MV-4-11 (cell line): ENCODE measurements at places on chromosomes 6 and 20.

DNA sequence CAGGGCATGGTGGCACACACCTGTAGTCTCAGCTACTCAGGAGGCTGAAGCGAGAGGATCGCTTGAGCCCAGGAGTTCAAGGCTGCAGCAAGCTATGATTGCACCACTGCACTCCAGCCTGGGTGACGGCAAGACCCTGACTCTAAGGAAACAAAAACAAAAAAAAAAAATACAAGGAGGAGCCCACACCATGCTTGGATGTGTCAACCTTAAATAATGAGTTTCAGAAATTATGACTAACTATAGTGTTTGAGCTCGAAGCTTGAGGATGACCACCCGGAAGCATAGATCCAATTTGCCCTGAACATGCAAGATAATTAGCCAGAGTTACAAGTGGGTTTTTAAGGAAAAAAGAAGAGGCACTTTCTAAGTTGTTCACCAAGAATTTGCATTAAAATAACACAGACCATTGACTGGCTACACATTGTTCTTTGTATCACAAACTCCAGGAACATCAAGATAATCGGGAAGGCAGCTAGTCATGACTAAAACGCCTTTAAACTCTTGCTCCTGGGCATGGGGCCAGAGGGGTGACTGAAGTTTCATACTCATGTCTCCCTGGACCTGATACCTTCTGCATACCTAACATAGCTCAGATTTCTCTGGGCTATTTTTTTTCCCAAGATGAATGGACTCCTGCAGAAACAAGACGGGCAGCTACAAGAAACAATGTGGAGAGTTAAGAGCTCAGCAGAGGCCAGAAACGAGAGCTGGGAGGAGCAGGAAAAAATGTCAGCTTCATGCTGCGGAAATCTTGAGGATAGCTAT is 289.6 kb downstream of the PREX1 start:
- DNase-seq = no peak

DNA sequence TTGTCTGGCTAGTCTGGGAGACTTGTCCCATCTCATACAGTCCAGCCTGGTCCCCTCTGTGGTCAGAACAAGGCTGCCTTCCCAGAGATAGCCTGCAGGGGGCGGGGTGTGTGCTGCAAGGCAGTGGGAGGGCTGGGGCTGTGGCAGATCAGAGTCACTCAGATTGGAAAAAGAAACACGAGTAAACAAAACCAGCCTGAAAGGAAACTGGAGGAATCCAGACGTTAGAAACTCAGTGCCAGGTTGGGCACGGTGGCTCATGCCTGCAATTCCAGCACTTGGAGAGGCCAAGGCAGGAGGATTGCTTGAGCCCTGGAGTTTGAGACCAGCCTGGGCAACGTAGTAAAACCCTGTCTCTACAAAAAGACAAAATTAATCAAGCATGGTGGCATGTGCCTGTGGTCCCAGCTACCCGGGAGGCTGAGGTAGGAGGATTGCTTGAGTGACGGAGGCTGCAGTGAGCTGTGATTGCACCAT is 20.2 kb downstream of the LEMD2 start:
- peak; percentile 45 for DNase-seq

- DNase-seq = no peak
Measured at GRCh38 chr6:169051371-169051770, 202.3 kb downstream of the THBS2 start.

- DNase-seq = no peak
Measured at GRCh38 chr6:46949632-46950280, 28.0 kb upstream of the ADGRF5 start.

- no peak for DNase-seq
Measured at GRCh38 chr6:34044945-34045595, 100.8 kb downstream of the GRM4 start.

DNA sequence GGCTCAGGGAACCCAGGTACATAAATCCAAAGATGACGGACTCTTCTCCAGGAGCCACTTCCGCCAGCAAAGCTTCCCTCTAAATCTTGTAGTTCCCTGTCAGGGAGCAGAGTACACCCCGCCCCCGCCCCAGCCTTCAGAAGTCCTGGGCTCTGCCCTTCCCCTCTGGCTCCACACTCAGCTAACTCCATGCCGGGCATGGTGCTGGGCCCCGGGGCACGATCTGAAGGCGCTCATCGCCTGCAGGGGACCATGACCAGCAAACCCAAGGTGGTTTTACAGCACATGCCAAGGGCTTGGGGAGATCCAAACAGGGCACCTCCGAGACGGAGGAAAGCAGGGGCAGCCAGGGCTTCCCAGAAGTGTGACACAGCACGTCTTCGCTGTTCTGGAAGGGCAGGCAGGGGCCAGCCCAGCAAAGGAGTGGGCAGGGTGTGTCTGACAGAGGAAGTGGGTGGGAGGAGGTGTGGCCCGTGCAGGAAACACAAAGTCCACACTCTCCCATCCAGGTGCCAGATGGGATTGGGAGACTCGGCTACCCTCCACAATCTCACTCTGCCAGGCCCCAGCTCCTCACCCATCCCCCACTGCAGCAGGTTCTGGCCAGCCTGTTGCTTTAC is 41.6 kb upstream of the SLC22A2 start:
- no peak for DNase-seq

GRCh38 chr6:6319952-6320811 is at the start of gene F13A1:
Gene F13A1 (minus strand): TSS chr6:6320662. CDS start chr6:6318664, 1,998 bp downstream.
- DNase-seq = peak; percentile 54

GRCh38 chr20:38181971-38182370 is 16.9 kb upstream of the TGM2 start:
- no peak for DNase-seq

DNA sequence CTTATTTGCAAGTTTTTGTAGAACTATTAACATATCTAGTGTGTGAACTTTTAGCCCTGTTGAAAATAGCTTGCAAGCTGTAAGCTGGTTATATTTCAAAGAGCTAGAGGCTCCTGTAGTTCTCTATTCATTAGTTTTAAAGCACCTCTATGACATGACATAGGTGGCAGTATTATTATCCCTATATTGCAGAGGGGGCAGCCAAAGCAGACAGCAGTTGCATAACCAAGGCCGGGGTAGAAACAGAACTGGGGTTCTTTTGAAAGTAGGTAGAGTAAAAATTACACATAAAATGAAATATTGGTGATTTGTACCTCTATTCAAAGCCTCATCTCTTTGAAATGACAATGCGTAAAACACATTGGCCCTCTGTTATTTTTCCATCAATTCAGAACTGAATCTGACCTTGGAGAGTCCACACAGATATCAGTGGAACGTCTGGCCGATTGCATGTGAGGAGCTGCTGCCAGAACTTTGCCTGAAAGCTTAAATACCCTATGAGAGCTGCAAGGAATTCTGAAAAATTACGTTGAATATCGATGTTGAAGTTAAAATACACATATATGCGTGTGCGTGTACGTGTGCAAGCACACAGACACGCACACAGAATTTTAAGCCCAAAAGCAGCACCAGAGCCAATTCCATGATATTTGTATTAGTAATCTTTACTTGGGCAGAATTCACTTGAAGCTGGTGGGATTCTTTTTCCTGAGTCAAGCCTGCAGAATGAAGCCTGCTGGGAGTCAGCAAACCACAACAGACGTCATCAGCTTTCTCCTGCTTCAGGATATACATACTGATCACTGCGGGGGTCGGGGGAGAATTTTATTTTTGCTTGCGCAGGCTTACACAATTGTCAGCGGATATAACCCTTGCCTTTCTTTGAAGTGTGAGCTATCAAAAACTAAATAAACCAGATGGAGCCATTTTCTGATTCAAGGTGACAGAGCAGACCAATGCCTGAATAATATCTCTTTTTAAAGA is 163.2 kb downstream of the PDE7B start:
- DNase-seq = no peak

DNA sequence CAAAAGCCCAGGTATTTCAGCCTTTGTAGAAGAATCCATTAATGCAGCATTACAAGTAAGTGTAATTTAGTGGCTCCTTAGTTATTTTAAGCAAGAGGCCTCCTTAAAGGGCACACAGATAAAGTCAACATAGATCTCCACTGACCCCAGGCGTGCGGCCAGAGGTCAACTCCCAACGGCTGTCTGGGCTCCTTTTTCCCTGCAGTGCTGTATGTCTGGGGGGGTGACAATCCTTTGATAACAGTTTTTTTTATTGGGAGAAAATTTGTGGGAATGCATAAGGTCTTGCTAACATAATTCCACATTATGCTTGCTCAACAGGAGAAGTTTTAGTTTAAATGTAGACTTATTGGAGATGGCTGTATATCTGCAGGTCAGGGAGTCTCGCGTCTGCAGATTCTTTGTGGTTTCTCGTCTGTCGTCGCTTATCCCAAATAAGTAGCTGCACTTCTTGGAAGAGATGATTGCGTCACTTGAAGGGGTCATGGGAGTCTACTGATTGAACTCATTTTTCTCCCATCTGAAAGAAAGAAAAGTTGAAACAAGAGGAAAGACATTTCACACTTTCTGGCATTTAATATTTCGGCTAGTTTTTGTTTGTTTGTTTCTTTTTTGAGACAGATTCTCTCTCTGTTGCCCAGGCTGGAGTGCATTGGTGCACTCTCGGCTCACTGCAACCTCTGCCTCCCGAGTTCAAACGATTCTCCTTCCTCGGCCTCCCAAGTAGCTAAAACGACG is 151.7 kb upstream of the AKAP12 start:
- DNase-seq = peak; percentile 75

DNA sequence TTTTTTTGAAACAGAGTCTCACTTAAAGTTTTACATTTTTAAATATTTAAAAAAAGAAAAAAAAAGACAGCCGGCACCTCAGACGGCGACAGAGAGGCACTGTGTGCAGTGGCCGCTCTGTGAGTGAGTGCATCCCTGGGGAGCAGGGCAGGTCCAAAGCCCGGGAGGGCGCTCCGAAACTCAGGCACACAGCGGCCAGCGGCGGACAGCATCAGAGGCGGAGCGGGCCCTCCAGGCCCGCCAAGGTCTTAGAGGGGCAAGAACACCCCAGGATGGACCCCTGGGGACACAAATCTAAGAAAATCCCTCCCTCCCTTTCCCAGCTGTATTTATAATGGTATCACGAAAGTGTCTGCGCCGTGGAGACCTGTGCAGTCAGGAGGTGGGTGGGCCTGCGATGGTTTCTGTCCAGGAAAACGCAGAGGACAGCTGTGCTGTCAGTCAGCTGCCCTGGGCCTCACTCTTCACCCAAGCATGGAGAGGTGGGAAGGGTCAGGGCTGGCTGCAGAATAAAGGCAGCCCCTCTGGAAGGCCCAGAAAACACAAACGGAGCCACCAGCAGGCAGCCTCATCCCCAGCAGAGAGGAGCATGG is 43.8 kb downstream of the TAF4 start:
- DNase-seq = no peak

DNA sequence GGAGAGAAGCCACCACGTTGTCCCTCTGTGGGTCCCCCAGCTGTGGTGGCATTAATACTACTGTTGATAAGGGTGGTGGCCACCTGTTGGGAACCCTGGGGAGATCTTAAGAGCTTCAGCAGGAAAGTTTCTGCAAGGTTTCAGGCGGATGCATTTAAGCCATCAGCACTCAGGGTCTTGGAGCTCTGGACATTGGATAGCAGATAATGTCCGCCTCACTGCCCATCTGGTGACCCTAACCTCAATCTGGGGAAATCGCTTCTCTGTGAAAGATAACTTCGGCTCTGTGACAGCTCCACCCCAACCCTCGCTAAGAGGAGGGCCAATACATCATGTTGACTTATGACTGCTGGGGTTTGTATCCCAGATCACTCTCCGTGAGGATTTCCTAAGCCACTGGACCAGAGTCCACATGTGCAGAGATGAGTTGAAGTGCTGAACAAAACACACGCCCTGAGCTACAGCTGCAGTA is 92.9 kb downstream of the FOXC1 start:
- no peak for DNase-seq

GRCh38 chr6:108166664-108167448 is 1.0 kb downstream of the NR2E1 start:
- no peak for DNase-seq

DNA sequence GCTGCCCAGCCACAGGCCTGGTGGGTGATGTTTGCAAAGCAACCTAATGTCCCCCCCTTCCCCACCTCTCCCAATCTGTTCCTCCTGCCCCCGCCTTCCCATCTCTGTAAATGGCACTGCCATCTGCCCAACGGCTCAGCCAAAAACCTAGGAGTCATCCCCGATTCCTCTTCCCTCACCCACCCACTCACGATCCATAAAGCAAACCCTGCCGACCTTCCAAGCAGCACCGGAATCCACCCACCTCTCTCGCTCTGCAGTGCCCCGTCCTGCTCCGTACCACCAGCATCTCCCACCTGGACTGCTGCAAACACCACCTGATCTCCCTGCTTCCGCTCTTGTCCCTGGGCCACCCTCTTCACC is 37.6 kb downstream of the SULF2 start:
- no peak for DNase-seq

DNA sequence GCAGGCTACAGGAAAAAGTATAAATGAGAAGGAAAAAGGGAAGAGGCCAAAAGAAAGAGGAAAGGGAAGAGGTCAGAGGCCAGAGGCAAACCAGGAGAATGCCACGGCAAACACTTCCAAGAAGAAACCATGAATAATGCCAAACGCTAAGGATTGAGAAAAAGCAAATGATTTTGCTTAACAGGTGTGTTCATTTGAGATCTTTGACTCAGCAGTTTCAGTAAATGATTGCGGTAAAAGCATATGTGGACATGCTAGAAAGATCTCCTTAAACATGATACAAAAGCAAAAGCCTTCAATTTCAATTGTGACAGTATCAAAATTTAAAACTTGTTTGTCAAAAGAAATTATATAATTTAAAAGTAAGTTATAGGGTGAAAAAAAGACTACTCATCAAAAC is 70.6 kb downstream of the UBE3D start:
- no peak for DNase-seq

DNA sequence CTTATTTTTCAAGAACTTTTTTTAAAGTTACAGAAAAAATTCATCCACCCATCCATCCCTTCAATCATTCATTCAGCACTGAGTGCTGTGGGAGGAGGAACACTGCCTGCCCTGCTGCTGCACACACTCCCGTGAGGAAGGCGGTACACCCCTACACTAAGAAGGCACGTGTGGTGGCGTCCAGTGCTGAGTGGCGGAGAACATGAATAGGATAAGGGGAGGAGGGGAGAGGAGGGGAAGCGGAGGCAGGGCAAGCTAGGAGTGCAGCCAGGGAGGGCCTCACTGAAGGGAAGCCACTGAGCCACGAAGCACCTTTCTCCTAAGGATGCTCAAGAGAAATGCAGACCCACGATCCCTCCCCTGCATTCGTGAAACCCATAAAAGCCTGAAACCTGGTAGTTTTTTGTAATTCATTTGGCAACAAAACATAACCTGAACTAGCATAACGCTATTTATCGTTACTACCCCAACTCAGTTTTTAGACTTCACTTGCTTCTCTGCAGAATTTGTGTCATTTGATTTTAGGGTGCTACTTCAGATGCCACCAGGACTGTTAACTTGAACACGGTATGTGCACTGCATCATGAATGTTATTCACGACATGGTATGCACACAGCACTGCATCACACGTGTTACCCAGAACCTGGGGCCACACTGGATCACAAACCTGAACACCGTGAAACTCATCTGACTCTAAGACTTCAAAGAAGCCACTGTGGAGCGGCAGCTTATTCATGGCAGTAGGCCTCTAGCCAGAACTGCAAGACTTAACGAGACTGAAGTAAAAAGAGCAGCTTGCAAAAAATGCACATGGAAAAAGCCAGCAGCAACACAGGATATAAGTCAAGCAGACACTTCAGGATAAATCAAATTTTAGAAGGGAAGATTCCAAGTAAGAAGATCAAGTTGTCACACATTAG is 3.5 kb downstream of the RNASET2 start:
- DNase-seq = no peak
